ENCODE measurements at places on chromosomes 11 and 22.

GRCh38 chr11:73570415-73571114 lies 27.3 kb downstream of the FAM168A start:
- no peak for DNase-seq

GRCh38 chr11:75496305-75496752 lies 29.4 kb downstream of the GDPD5 start:
- DNase-seq = no peak

DNA sequence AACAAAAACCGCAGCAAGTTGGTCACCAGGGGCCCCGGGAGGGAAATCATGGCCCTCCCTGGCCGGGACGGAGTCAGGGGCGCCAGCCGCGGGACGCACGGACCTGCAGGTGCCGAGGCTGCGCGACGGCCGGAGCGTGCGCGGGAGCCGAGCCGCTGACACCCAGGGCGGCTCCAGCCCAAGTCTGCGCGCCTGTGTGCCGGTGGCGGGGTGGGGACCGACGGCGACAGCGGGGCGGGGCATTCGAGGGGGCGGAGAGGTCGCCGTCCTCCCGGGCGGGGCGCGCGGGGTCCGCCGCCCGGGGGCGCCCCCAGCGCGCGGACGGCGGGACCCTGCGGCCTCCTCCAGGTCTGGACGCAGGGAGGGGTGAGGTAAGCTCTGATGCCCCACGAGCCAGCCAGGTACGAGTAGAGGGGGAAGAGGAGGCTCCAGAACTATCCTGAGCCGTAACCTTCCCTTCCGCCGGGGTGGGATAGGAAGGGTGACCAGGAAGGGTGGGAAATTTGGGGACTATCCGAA lies at the start of gene ESAM:
Gene ESAM, minus strand, starts transcription at position 186 of the 519 bp plus-strand sequence. Its CDS starts 136 bp downstream, at position 50.
- DNase-seq = no peak

DNA sequence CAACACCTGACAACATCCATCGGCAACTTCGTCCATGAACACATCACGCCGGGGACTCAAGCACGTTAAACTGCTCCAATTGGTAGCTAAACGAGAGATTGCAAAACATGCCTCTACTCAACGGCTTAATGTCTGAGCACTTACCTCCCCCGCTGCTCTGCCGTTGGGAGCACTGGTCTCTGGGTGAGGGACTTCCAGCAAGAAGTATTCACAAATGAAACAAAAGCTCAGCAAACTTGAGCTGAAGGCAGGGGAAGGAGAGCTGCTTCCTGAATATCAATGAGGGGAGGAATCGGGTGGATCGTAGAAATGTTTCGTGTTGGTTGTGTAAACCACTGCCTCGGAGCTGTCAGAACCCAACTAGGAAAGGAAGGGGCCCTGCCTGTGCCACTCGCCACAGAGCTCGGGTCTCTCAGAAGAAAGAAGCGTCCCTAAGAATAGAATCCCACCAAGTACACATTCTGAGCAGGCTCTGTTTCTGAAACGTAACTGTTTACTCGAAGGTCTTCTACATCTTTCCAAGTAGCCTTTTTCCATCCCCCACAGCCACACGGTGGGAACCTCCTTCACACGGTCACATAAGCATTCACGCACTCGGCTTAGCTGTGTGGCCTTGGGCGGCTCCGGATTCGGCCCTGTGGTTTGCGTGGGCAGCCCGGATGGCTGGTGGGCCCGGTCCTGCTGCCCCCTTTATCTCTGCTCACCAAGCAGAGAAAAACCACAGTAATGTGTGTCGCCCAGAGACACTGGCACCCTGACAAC lies at the start of gene MLC1:
Gene MLC1, minus strand, starts transcription at position 216 of the 762 bp plus-strand sequence. CDS start 524 bp downstream, outside the sequence.
- no peak for DNase-seq

GRCh38 chr22:19067696-19068348 lies 54.4 kb downstream of the DGCR2 start:
- no peak for DNase-seq

- no peak for DNase-seq
Observed at GRCh38 chr11:47280099-47280498, 10.2 kb downstream of the MADD start.

DNA sequence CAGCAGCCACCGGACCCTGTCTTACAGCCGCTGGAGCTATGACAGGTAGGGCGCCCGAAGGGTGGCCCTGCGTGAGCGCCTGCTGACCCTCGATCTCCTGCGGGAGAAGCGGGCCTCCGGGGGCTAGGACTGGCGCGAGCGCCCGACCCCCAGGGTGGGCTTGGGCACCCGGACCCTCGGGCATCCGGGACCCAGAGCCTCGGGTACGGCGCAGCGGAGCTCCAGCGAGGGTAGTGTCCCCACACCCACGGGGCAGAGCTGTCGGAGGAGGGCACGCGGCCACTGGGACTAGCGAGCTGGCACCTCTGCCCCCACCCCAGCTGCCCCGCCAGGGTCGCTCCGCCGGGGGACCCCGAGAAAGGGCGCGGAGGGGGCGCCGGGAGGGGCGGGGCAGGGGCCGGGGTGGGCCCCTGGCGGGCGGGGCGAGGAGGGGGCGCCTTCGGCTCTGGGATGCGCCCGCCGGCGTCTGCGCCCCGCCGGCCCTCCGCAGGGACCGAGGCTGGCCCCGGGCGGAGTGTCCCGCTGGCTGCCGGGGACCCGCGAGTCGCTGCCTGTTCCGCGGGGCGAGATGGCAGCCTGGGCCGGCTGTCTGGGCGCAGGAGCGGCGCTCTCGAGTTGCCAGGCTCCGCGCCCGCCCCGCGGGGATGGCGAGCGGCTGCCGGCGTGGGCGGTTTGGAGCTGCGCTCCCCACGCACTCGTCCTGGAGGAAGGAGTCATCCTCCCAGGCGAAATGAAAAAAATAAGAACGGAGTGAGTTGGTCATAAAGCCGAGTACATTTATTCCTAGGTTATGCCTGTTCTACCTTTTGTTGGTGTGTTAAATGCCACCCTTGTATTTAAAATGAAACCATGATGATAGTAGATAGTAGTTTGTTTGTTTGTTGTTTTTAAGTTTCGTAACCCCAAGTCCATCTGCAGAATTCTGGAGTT lies 32.4 kb downstream of the EIF3F start:
- DNase-seq = peak; percentile 68

DNA sequence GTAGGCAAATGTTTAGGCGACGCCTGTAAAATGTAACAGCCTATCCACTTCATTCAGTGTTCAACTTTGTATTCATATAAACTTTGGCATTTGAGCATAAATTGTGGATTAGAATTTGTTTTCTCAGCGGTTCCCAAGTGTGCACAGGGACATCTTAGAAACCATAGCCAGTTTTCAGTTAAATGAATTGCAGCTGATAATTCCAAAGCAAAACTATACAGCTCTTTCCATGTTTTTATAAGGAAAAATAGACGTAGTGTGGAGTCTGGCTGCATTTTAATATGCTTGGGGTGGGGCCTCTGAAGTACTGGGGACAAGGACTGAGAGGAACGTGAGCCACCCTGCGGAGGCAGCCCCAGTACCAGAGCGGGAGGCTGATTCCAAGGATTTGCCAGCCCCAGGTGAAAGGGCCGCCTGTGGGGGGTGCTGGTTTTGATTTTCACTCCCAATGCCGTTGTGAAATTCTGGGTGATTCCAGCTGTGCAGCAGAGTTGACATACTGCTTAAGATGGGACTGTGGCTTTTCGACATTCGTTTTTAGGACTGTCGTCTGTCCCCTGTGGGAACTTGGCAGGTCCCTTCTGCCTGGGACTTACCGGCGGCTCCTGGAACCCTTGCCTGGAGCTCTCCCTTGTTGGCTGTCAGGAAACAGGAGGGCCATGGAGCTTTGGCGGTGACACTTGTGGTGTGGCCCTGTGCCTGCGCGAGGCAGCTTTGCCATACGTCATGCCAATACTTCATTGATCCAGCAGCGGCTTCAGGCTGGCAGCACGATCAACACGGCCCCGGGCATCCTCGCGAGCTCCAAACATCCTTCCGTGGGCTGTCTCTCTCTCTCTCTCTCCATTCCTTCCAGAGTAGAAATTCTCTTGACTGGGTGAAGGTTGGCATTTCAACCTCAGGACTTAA lies 370.9 kb downstream of the TBC1D22A start:
- DNase-seq = no peak

GRCh38 chr22:35539910-35540594 lies 579 bp upstream of the RASD2 start:
- no peak for DNase-seq

DNA sequence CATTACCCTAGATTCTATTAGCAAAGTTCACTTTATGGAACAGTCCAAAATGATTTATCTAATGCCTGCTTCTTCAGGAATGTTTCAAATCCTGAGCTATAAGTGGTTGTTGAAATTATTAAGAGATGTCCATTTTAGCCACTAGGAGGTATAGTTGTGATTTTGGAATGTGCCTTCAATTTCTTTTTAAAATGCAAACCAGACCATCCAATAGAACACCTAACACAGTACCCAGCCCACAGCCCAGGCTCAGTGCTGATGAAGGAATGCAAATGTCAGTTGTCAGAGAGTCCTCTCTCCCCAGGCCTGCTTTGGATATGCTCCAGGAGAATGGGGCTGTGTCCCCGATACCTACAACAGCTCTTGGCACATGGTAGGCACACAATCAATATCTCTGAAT lies 85.8 kb upstream of the E2F8 start:
- no peak for DNase-seq

- DNase-seq = no peak
Observed at GRCh38 chr11:57873196-57873911, 111.8 kb downstream of the CTNND1 start.

- DNase-seq = no peak
Observed at GRCh38 chr11:19789835-19790710, 77.4 kb downstream of the NAV2 start.

GRCh38 chr11:85086504-85087284 lies 540.5 kb downstream of the DLG2 start:
- no peak for DNase-seq

GRCh38 chr11:113951537-113951936 lies 23.4 kb upstream of the HTR3A start:
- no peak for DNase-seq

GRCh38 chr11:30504468-30504867 lies 81.7 kb downstream of the MPPED2 start:
- no peak for DNase-seq

GRCh38 chr11:116037861-116038260 lies 533.6 kb upstream of the CADM1 start:
- no peak for DNase-seq

DNA sequence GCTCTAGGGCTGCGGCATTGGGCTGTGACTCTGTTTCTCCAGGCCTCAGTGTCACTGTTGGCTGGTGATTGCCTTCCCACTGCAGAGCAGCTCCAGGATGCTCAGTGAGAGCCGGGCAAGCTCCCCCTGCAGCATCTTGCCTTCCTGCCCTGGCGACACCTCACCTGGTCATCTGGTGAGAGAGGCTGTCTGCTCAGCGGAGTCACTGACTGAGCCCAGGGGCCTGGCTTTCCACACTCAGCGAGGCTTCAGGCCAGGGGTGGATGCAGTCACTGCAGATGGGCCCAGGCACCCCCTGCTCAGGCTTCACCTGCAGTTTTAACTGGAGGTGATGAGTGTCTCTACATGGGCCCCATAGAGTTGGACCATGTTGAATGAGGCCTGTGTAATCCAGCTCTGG lies 136.8 kb downstream of the CACNA1I start:
- DNase-seq = no peak

DNA sequence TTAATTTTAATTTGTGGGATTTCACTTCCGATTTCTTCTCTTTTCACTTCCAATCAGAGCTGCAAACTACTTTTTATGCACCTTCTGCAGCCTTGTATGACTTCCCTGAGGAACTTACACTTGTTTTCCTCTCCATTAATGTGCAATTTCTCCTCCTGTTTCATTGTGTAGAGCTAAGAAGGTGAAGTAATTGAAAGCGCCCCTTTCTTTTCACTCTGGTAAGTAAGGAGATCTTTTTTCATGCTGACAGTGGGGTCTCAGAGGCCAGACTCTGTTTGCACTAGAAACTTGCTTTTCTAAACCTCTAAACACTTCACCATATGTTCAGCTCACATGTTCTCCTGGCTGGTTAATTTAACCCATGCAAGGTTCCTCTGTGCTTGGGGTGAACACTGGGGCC lies 117.0 kb downstream of the FANCF start:
- no peak for DNase-seq

GRCh38 chr11:102971766-102972165 lies 16.2 kb upstream of the MMP13 start:
- no peak for DNase-seq

GRCh38 chr11:14543260-14543659 lies 23.1 kb upstream of the PSMA1 start:
- DNase-seq = no peak

DNA sequence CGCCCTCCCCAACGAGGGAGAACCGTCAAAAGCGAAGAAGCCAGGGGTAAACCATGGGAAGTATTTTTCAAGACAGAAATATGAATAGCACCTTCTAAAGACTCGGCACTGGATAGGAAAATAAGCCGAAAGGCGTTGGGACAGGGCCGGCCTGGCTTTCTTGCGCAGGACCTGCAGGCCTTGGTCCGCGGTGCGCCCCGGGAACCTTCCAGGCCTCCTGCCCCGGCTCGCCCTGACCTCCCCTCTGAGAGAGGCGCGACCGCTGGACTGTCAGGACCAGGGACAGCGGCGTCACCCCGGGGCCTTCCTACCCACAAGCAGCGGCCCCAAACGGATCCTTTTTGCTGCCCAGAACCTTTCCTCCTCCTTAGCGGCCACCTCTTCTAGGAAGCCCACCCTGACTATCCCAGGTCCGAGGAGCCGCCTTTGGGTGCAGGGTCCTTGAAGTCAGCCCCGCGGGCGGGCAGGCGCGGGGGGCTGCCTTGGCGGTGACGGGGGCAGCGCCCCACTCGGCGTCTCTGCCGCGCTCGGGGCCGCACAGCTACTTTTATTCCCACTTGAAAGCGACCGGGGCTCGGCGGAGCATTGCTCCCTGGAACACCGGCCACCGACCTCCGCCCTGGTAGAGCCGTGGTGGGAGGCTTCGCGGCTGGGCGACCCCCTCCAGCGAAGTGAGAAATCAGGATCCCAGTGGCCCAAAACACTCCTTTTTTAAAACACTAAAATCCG lies 650 bp upstream of the MAPK11 start:
- no peak for DNase-seq

- DNase-seq = no peak
Observed at GRCh38 chr11:42773729-42774128, 538.1 kb upstream of the API5 start.

DNA sequence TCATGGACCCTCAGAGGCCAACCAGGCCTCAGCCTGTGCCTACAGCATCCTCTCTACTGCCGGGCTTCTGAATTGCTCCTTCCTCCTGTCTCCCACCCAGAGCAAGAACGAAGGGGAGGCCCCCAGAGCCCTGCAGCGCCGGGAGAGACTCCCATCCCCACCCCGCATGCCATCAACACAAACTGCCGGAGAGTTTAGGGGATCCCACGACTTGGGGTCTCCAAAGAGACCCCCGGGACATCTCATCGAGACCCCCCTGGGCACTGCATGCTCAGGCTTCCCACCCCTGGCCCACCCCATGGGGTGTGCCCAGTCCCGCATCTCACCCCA lies 8.3 kb upstream of the CD81 start:
- no peak for DNase-seq

DNA sequence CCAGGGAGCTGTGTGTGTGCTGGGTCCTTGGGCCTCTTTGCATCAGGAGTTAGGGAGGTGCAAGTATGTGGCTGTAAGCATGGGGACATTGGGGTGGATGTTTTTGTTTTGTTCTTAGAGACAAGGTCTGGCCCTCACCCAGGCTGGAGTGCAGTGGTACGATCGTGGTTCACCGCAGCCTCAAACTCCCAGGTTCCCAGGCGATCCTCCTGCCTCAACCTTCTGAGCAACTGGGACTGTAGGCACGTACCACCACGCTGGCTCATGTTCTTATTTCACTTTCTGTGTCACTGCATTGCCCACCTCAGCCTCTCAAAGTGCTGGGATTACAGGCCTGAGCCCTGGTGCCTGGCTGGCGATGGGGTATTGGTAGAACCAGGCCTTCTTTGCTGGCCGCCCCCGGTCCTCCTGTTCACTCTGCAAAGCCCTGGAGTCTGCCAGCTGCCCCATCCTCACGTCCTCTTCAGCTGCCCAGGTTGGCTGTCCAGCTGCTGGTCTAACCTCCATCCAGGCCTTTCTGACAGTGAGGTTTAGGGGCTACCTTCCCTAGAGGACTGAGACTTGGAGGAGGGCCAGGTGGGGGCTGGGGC lies 851 bp upstream of the GRAMD4 start:
- DNase-seq = no peak

Data from type B pancreatic cell (in vitro differentiated cells).